ENCODE measurements at places on chromosomes 1 and 21.

DNA sequence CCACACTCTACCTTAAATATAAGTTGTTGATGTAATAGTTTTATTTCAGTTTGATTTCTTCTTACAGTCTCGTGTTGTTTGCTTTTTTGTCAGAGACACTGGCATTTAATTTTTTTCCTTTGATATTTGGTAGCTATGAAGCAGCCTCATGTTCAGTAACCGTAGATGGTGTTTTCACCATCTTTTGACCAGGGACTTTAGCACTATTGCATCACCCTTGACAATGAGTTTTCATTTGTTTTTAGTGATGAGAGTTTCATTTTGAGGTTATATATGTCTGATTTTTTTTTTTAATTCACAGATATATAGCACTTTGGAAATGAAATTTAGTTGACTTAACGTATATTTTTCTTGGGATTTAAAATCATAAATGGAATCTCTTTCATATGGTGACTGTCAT is 36.2 kb downstream of the CEP350 start:
- DNase-seq: no peak

- DNase-seq: no peak
These were observed 74.3 kb upstream of the VANGL1 start for GRCh38 chr1:115567431-115567830.

DNA sequence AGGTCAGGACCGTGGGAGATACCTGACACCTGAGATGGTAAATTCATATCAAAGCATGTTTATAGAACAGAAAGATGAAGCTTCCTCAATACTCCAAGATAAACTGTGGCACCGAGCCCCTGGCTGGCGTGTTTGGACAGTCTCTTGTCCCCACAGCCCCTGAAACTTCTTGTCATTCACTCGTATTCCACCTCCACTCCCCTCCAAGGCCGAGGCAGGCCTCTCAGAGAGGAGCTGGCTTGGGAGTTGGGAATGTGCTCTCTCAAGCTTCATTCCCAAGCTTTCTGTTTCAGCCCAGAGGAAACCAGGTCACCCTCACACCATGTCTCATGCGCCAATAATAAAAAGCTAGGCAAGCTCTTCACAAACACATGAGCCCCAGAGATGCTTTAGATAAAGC is 86.1 kb downstream of the NPHP4 start:
- DNase-seq: no peak

DNA sequence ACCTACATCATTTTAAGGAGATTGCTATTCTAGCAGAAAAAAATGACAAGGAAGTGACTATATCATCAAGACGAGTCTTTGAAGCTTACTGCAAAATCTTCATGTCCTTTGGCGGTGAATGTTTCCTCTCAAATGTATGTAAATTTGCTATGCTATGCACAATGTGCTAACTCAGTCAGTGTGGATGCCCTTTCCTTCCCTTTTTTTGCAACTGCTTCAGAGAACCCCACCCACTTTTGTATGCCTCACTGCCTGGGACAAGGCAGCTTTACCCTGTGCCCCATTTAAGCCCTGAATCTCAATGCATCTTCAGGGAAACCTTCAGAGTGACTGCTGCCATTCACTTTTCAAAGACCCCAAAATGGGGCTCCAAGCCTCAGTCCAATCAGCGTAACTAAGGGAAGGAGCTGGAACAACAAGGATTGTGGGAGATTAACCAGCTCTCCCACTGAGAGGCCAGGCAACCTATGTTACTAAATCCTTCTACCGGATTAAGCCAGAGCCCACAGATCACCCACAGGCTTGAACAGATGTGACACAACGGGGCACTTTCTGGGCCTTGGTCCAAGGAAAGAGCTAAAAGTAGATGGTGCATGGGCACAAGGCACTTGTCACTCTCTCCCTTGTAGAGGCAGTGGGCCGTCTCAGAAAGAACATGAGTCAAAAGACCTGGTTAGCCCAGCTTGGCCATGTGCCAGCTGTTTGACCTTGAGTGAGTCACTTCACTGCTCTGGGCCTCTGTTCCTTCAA is 154.4 kb downstream of the PLPP3 start:
- no peak for DNase-seq

DNA sequence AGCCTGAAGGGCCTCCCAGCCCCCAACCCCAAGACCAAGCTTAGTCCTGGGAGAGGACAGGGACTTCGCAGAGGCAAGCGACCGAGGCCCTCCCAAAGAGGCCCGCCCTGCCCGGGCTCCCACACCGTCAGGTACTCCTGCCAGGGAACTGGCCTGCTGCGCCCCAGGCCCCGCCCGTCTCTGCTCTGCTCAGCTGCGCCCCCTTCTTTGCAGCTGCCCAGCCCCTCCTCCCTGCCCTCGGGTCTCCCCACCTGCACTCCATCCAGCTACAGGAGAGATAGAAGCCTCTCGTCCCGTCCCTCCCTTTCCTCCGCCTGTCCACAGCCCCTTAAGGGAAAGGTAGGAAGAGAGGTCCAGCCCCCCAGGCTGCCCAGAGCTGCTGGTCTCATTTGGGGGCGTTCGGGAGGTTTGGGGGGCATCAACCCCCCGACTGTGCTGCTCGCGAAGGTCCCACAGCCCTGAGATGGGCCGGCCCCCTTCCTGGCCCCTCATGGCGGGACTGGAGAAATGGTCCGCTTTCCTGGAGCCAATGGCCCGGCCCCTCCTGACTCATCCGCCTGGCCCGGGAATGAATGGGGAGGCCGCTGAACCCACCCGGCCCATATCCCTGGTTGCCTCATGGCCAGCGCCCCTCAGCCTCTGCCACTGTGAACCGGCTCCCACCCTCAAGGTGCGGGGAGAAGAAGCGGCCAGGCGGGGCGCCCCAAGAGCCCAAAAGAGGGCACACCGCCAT is 21.9 kb upstream of the ARF1 start:
- no peak for DNase-seq

- DNase-seq: no peak
These were observed 66.1 kb downstream of the GPATCH2 start for GRCh38 chr1:217564833-217565232.

GRCh38 chr1:192357924-192358323 is 41.1 kb downstream of the RGS21 start:
- DNase-seq: no peak

DNA sequence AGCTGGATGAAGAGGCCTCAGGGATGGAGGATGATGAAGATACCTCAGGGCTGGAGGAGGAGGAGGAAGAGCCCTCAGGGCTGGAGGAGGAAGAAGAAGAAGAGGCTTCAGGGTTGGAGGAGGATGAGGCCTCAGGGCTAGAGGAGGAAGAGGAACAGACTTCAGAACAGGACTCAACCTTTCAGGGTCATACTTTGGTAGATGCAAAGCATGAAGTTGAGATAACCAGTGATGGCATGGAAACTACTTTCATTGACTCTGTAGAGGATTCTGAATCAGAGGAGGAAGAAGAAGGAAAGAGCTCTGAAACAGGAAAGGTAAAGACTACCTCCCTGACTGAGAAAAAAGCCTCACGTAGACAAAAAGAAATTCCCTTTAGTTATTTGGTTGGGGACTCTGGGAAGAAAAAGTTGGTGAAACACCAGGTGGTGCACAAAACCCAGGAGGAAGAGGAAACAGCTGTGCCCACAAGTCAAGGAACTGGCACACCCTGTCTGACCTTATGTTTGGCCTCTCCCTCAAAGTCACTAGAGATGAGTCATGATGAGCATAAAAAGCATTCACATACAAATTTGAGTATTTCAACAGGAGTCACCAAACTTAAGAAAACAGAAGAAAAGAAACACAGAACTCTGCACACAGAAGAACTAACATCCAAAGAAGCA is 15.4 kb downstream of the L1TD1 start:
- no peak for DNase-seq

GRCh38 chr1:219283541-219283940 is 109.9 kb downstream of the LYPLAL1 start:
- no peak for DNase-seq

GRCh38 chr1:9273177-9273576 is 19.5 kb upstream of the SPSB1 start:
- DNase-seq: no peak

- DNase-seq: no peak
These were observed 326.2 kb downstream of the COL11A1 start for GRCh38 chr1:102782144-102782543.

- DNase-seq: peak; percentile 42
These were observed 56.0 kb downstream of the ADARB1 start for GRCh38 chr21:45130324-45130774.

DNA sequence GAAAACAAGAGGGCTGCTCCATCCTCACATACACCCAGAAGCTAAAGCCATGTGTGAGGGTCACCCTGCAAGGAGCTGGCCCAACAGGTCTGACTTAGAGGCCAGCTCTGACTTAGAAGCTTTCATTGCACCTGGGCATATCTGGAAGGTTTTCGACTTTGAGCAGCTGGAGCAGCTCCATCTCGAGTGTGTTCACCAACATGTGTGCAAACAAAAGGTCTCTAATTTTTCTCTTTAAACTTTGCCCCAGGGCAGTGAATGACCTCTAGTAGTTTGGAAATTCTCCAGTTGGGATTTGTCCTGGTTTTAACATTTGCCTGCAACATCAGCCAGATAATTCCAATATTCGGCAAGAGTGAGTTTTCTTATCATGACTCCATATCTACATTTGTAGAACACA is 108.3 kb downstream of the TNR start:
- DNase-seq: no peak

DNA sequence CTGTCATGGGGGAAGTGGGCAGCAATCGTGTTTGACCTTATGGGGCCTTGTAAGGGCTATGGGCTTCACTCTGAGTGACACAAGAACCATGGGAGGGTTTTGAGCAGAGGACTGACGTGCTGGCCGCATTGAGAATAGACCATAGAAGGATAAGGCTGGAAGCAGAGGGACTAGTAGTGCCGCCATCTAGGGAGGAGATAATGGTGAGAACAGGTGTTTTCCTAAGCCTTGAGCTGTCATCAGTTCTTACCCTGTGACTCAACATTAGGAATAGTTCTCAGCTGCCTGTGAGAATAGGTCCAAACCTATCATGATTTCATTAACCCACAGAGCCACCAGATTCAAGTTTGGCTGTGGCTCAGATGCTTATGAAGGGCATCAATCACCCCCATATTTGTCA is 228.5 kb downstream of the CACNA1E start:
- no peak for DNase-seq
